Left kidney (tissue), 8 donors: ENCODE measurements at places on chromosomes 4 and X.

GRCh38 chrX:14694611-14695010 lies 165.3 kb downstream of the GLRA2 start:
- DNase-seq: no peak

- DNase-seq: no peak
These were observed 25.6 kb downstream of the PYURF start for GRCh38 chr4:88497859-88498409.

DNA sequence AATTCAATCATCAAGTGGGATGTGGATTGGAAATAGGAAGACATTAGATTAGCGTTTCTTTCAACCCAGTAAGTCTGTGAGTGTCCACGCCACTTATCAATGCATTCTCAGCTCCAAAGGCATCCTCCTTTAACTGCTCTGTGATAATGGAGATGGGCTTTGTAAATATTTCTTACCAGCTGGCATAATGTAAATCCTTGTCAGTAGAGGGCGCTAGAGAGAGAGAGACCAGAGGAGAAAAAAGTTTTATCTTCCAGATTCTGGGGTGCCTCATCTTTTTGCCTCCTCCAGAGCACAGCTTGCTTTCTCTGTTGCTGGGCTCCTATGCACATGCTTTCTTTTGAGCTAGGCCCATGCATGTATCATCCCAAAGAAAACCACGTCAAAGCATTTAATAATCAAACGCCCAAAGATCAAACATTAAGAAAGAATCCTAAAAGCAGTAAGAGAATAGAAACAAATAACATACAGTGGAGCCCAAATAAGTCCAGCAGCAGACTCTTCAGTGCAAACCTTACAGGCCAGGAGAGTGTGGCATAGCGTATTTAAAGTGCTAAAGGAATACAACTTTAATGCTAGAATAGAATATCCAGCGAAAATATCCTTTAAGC lies 9.6 kb upstream of the MTMR1 start:
- no peak for DNase-seq

DNA sequence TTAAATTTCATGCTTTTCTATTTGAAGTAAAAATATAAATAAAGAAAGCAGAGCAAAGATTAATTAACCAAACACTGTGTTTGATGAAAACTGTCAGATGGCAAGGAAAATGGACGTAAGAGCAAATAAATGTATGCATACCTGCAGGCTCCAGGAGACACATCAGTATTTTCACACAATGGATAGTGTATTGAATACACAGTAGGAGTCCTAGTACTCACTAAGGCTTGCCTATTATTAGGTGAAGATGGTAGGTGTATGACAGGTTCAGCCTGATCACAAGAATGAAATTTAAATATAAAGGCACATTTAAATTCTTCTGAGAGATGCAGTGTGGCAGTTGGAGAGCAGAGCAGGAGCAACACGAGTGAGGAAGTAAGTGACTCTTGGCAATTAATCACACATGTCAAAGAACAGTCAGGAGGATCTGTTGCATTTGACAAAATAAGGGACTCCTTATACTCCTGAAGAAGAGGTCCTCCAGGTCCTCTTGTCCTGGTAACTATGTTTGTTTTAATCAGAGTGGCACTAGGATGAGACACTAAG lies 106.0 kb upstream of the NDST4 start:
- DNase-seq: no peak

DNA sequence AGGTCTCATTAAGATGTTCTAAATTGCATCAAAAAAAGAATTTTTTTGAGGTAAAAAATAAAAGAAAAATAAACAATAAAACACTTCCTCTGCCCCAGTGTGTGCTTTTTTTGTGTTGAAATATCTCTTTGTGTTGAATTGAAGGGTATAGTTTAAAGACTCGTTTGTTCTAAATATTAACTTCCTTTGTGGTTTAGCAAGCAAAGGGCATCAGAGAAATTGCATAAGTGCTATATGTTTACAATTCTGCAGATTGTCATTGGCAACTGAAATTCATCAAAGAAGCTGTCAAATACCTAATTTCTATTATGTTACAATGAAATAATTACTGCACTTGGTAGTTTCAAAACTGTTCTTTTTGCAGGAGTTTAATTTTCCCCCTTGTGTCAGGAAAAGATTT lies 260.5 kb downstream of the DKK2 start:
- DNase-seq: no peak

- no peak for DNase-seq
These were observed 99.4 kb upstream of the PGRMC2 start for GRCh38 chr4:128386761-128387599.

GRCh38 chr4:1325681-1326635 lies 21.1 kb upstream of the UVSSA start:
- DNase-seq: no peak

GRCh38 chr4:143308377-143308776 lies 28.3 kb upstream of the GAB1 start:
- DNase-seq: no peak

DNA sequence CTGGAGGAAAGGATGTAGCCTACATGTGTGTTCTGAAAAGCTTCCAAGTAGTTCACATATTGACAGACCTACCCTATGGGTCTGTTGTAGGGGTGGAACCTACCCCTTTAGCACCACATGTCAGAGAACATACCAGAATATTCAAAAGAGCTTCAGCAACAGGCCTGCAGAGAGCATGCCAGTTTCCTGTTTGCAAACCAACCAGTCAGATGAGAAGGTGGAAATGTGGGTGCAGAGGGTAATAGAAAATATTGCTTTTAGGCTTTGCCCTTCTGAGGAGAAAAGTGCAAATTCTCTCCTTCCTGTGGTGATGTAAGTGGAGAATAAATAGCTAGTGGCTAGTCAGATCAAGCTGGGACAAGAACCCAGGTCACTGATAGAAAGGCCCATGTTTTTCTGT lies 16.4 kb downstream of the INTS6L start:
- no peak for DNase-seq

- DNase-seq: no peak
These were observed 74.3 kb upstream of the TEX13D start for GRCh38 chrX:124257924-124258702.

- no peak for DNase-seq
These were observed 55.5 kb downstream of the BMPR1B start for GRCh38 chr4:94813221-94813620.

DNA sequence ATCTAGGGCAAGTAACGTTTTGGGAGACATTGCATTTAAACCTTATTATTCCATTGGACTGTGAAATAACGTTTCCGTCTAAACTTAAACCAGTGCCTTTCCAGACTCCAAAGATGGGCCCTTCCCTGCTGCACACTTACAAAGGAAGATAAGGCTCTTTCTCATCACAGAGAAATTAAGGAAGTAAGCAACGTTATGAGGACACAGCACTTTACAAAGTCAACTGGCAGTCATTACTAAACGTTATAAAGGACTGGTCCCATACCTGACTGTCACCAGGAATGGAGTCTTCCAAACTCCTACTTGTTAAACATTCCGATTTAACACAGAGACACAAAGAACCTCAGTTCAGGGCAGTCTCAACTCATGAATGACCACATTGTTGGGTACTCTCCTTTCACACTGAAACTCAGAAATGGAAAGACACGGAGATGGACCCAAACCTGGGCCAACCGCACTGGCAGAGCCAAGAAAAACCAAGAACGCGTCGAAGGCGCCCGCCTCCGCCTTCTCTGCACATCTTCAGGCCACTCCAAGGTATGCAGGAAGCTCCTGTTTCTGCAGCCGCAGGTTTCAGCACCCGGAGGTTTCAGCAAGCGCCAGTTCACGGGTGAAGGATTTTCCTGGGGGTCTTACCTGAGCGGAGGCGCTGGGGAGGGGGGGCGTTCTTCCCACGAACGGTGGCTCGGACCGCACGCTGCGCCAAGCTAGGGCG lies 670 bp downstream of the PAPSS1 start:
- no peak for DNase-seq

GRCh38 chr4:119135721-119136121 lies at the start of gene MYOZ2:
Gene MYOZ2, plus strand, starts transcription at chr4:119135832. Its CDS starts 694 bp downstream, at chr4:119136526.
- no peak for DNase-seq

- DNase-seq: no peak
These were observed 171.9 kb downstream of the DCHS2 start for GRCh38 chr4:154319736-154320135.

- no peak for DNase-seq
These were observed 3.9 kb downstream of the KIT start for GRCh38 chr4:54661686-54662085.

DNA sequence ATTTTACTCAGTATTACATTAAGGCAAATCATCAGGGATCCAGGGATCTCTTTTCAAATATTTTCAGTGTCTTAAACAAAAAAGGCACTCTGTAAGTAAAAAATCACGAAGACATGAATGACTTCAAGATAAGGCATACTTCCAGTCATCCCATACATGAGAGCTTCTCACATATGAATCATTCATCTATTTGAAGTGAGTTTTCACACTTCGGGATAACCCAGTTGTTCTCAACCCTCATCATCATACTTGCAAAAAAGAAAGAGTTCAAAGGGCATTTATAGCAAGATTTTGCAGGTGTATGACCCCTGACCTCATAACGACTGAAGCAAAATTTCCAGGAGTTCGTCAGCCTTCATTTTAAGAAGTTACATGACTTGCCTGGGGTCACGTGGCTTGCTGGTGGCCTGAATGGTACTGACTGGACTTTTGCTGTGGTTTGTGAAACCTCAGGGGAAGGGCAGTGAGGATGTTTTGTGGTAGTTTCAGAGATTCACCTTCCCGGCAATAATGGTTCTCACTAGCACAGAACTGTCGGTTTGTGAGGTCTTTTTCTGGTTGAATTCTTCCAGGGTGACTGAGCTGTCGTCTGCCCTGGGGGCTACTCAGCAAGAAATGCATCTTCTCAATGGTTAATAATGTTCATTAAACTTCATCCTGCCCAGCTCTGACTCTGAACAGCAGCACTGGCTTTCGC lies 115.8 kb upstream of the SHISA3 start:
- DNase-seq: no peak

GRCh38 chrX:75547783-75548182 lies 24.9 kb upstream of the ZDHHC15 start:
- DNase-seq: no peak

DNA sequence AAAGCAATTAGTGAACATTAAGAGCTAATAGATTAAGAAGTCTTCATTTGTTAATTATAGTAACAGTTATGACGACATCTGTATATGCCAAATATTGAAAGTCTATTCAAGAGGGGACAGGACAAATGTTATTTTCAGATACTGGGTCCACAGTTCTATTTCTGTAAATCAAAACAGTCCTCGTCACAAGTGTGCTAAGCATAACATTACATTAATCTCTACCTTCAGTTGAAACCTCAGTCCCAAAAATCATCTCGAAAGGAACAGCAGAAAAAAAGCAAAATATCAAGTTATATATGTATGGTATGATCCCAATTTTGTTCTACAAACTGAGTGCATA lies 70.3 kb downstream of the APBB2 start:
- DNase-seq: no peak

- peak; percentile 12 for DNase-seq
These were observed 1973.0 kb upstream of the AGA start for GRCh38 chr4:179415037-179415846.

DNA sequence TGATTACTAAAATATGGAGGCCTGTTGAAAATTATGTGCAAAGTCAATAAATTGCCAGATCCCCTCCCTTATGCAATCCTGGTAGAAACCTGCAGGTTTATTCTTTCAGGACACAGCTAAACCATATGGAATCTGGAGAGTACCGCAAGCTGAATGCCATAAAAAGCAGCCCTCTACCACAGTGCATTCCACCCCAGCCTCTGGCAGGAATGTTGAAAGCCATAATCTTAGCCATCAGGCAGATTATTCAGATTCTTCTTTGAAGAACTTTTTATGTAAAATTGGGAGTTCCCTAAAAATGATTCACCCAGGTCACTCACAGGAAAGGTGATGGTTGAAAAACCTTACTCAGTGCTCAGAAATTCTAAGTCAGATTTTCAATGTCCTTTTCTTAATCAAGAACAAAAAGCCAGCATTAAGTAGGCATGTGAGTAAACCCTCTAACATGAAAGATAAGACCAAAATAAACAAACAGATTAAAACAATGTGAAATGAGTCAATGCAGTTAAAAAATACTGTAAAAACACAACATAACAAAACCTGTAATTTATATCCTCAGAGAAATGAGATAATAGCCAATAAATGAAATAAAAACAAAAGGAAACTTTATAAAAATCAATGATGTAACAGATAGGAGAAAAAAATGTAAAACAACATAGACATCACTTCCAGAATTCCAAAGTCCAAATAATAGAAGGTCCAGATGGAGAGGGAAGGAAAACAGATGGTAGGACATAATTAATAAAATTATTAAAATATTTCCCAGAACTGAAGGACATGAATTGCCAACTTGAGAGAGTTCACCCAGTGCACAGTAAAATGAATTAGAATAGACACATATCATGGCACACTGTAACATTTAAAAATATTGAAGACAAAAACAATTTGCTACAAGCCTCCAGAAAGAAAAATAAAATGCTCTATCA lies 226.9 kb downstream of the FSTL5 start:
- DNase-seq: no peak

DNA sequence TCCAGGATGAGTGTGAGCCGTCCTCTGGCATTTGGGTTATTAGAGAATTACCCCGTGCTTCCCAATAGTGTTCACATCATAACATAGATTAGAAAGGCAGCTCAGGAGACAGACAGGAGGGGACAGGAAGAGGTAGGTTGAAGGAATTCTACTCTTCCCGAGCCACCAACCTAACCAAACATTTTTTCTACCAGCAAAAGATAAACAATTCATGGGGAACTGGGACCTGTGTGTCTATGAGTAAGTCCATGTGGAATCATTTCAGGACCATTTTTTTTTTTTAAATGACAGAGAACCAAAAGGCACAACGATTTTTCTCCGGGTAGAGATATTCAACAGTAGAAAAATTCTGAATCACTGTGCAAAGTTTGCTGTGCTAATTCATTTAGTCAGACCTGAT lies 174.2 kb upstream of the ETNPPL start:
- DNase-seq: no peak

GRCh38 chrX:21479695-21480270 lies 105.6 kb downstream of the CNKSR2 start:
- DNase-seq: peak; percentile 52

DNA sequence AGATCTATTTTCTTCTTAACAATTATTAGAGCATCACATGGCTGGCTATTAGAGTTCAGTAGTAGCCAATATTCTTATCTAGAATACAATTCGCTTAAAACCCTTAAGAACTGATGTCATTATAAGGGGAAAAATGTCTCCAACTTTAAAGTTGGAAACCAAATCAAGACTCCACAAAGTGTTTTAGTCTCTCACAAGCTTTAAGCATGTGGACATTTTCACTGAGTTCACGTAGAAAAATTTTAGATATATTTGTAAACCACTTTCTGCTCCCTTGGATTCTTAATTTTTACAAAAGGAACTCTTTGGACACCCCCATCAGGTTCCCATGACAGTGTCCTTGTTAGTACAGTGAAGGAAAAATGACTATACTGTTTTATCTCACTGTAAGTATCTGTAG lies 123.9 kb upstream of the NAP1L5 start:
- peak; percentile 14 for DNase-seq

GRCh38 chr4:17780501-17781299 lies 721 bp downstream of the FAM184B start:
- no peak for DNase-seq
